HTR-8/SVneo (cell line): ENCODE measurements at places on chromosomes 3 and 15.

DNA sequence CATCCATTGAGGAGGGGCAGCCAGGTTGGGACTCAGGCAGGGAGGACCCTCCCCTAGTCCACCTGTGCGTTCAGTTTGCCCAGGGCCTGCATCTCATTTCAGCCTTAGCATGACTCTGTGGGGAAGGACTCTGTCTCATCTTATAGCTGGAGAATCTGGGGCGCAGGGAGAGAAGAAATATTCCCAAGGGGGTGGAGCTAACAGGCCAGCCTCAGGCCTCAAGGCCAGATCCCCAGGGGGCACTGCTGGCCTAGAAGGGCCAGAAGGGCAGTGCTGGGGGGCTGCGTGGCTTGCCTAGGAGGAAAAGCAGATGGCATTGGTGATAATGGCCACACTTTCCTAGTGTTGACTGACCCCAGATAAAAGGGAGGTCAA lies 10.9 kb downstream of the AMOTL2 start:
- no peak for DNase-seq

DNA sequence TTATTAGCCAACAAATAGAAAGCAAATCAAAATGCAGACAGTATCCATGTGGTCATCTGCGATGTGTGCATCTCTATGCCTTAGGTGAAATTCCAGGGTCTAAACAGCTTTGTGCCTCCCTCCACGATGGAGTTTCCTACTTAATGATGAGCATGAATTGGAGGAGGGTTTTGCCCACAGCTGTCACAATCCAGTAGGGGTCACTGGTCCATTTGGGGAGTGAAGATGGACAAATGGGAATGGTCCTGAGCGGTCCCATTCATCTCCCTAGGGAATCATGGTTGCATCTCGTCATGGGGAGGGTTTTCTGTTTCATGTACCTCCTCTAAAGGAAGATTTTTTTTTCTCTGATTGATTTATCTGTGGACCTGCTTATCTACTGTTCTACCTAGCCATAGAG lies 358.0 kb downstream of the PTPRG start:
- DNase-seq, result no peak

GRCh38 chr15:100426937-100427336 lies 85.2 kb upstream of the ADAMTS17 start:
- DNase-seq, result no peak

DNA sequence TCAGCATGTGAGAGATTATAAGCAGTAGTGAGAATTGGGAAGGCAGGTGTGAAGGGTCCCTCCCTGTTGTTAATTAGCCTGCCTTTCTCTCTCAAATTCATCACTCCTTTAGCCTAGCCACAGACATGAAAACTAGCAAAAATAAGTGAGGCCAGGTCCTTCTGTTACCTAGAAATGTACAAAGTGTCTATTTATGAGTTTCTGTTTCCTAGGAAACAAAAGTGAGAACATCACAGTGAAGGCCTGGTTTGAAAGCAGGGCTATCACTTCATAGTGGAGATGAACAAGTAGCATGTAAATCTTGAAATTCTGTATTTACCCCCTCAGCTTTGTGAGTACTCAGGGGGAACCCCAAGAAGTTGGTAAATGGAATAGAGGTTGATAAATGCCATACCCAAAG lies 78.2 kb upstream of the UMPS start:
- DNase-seq, result no peak

DNA sequence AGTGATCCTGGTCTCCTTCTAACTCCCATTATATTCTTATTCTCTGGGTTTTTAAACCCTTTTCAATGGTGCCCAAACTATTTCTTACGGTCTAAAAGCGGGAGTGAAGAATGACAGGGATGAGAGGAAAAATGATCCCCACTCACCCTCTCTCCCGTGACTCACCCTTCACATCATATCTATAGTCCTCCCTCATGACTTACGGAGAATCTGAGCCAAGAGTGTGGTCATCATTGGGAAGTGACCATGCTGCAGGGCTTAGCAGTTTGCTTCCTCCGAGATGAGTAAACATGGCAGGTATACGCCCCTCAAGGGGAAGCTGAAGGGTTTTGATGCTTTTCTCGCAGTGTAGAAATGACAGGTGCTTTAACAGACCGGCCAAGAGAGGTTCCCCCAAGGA lies 274.0 kb downstream of the RYR3 start:
- DNase-seq, result no peak

- DNase-seq, result no peak
Observed at GRCh38 chr3:9151240-9151639, 98.2 kb downstream of the SRGAP3 start.

DNA sequence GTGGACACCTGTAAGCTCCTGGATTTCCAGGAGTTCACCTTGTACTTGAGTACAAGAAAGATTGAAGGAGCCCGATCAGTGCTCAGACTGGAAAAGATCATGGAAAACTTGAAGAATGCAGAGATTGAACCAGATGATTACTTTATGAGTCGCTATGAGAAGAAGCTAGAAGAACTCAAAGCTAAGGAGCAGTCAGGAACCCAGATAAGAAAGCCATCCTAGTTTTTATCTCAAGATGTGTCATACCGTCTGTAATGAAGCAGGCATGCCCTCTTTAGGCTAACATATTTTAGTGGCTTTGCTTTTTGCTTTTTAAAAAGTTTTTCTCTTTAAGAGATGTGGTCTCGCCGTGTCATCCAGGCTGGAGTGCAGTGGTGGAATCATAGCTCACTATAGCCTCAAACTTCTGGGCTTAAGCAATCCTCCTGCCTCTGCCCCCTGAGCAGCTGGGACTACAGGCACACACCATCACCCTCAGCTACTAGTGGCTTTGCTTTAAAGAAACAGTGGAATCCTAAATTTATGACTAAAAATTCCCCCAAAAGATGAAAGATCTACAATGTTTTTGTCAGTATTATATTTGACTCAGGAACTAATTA lies 28.1 kb downstream of the EXOG start:
- DNase-seq, result no peak

- DNase-seq, result no peak
Observed at GRCh38 chr3:180421221-180421620, 180.7 kb upstream of the TTC14 start.

- no peak for DNase-seq
Observed at GRCh38 chr15:90211009-90211408, 9.9 kb downstream of the SEMA4B start.

GRCh38 chr3:38099518-38099917 lies 37.4 kb downstream of the ACAA1 start:
- DNase-seq, result no peak

GRCh38 chr3:55584716-55585368 lies 97.7 kb upstream of the WNT5A start:
- no peak for DNase-seq

- no peak for DNase-seq
Observed at GRCh38 chr3:67946436-67946835, 292.0 kb upstream of the SUCLG2 start.

GRCh38 chr15:56732886-56733135 lies 498 bp downstream of the ZNF280D start:
- DNase-seq, result no peak

- no peak for DNase-seq
Observed at GRCh38 chr15:68612979-68613740, 34.4 kb downstream of the CORO2B start.

GRCh38 chr3:156014489-156014888 lies 105.9 kb upstream of the KCNAB1 start:
- DNase-seq, result no peak

- DNase-seq, result no peak
Observed at GRCh38 chr15:95503640-95504225, 826.8 kb upstream of the NR2F2 start.

DNA sequence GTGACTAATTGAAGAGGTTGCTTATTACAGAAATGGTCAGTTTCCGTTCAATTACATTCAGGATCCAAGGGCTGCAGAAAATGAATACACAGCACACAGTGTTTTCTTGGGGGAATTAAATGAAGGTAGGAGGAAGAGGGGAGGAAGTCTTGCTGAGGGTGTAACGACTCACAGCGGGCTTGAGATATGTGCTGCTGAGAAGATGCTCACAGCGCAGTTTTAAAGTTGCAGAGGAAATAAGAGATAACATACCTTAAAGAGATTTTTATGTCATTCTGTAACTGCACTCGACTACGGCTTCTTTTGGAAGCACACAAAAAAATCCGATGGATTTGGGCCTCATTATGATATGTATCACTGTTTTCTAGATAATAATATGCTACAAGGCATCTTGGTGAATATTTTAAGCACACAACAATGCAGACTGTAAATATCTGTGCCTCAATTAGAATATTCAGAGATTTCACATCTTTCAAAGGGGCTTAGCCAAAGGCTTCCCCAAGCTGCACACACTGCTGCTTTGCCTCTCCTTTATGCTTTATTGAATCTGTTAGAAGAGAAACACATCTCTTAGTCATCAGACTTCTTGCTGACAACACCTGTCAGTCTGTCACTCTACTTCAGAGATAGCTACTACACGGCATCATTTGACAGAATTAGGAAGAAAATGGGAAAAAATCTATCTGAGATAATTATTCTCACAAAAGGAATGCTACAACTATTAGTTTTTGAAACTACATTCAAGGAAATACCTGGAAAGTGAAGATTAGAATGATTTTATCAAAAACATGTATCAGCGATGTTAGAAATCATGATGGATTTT lies 773.2 kb downstream of the OTOL1 start:
- DNase-seq, result no peak

GRCh38 chr3:142244056-142244455 lies 18.7 kb upstream of the GK5 start:
- no peak for DNase-seq
